CD4-positive, alpha-beta T cell treated with Interleukin-17A for 1 hour (primary cell): ENCODE measurements at places on chromosomes 13 and 19.

DNA sequence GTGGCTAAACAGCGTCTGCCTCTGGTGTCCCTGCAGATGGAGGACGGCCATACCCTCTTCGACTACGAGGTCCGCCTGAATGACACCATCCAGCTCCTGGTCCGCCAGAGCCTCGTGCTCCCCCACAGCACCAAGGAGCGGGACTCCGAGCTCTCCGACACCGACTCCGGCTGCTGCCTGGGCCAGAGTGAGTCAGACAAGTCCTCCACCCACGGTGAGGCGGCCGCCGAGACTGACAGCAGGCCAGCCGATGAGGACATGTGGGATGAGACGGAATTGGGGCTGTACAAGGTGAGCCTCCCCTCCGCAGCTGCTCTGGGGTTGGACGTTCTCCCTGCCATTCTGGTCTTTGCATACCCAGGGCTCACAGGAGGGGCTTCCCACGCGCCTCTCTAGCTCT is 19.9 kb downstream of the UHRF1 start:
- no peak for DNase-seq

DNA sequence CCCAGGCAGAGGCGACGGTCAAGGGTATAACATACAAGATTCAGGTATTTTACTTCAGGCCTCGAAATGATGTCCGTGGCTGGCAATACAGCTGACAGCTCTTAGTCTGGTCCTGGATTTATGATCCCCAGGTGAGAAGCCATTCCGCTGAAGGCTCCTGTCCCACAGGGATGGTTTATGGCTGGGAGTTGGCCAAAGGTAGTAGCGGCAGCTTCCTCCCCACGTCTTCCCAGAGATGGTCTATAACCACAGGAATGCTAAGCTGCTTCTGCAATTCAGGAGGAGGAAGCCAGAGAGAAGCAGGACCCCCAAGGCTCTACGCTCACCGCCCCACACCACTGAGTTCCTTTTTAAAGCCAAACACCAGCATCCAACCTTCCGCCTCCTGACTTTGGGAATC is 27.1 kb downstream of the OLFM2 start:
- no peak for DNase-seq

GRCh38 chr19:36125557-36125956 is 10.3 kb downstream of the TBCB start:
- no peak for DNase-seq

DNA sequence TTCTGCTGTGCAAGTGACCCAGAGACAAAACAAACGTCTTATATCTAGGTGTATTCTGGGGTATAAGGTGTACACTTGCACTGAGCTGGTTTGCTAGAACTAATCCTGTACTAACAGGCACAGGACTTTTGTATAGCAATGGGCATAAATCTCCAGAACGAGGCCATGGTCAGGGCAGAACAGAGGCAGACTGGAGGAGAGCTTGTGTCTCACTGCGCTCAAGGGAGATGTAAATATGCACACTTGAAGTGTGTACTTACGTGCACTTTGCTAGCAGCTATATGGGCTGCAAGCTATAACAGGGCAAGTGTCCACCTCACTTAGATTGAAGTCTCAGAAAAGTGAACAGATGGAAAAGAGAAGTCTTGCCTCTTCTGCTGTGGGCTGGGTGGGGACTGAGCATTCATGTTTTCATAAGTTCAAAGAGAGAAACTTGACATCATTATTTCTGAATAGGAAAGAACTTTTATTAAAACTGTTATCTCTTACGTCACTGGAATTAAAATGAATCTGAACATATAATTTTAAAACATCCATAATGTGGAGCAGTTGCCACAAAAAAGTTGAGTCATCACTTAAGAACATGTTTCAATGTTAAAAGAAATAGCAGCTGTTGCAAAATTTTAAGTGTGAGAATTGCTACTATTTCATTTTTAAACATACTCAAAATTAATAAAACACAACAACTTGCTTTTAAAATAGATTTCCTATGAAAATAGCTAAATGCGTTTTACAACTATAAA is 888.3 kb downstream of the PCDH9 start:
- DNase-seq = no peak

DNA sequence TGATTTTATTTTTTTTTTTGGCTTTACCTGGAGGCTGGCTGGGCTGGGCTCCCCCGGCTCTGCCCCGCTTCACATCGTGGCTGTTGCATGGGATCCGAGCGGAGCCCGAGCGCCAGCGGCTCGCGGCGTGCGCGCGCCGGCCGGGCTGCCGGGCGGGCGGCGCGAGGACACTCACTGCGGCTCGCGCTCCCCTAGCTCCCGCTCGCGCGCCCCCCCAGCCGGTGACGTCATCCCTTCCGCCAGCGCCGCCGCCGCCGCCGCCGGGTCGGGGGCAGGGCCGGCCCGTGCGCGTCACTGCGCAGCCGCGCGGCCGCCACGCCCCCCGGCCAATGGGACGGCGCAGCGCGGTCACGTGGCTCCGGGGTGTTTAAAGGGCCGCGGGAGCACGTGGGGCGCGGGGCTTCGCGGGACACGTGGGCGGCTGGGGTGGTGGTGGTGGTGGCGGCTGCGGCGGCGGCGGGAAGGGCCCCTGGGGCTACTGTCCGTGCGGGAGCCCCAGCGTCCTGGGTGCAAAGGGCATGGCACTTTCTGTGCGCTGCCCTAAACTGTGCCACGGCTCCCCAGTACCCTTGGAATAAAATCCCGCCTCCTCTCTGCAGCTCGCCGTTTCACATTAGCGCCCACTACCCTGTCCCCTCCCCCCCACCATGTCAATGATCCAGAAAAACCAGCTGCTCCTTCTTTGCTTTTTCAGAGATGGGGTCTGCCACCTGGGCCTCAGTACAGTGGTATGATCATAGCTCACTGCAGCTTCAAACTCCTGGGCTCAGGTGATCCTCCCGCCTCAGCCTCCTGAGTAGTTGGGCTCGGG is at the start of gene PTPRS:
PTPRS (minus strand) TSS at position 176 of the 811 bp plus-strand sequence. CDS start 54,672 bp downstream, outside the sequence.
- DNase-seq = peak; percentile 54

GRCh38 chr19:36140304-36141038 is 605 bp downstream of the CAPNS1 start:
- no peak for DNase-seq

DNA sequence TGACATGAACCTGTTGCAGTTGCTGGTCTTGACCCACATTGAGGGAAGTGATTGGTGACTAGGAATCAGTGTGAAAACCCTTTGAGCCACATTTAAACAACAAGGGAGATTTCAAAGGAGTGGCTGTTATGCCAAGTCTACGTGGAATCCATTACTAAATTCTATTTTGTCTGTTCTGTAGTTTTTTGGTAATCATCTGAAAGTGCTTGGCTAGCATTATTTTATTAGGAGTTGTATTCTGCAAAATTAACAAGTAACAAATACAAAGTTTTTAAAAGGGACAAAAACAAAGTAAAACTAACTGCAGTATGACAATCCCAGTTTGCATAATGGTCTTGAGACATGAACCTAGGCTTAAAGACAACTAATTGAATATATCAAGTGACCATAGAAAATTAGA is 14.0 kb upstream of the ZNF780A start:
- no peak for DNase-seq

GRCh38 chr13:78657699-78658629 is 991 bp downstream of the OBI1 start:
- no peak for DNase-seq

- no peak for DNase-seq
These were observed 84.2 kb downstream of the TNFRSF19 start for GRCh38 chr13:23654111-23655110.

DNA sequence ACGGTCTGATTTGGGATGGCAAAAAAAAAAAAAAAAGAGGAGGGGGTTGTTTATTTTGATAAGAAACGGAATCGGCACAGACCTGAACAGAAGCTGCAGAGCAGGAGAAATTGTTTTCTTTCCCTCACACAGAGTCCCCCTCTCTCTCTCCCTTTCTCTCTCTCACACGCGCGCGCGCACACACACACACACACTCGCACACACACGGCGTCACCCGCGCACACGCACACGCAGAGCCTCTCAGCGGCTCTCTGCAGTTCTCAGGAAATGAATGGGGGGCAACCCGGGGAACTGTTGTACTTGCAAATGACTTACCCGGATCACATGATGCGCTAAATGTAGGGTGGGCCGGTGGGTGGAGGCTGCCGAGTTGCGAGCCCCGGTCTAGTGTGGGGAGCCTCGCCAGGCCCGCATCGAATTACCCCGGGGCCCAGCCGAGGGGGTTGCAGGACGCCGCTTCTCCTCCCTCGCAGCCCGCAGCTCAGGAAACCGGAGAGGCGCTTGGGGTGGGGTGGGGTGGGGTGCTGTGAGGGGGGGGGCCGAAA is 475 bp downstream of the KLF12 start:
- DNase-seq = peak; percentile 95

DNA sequence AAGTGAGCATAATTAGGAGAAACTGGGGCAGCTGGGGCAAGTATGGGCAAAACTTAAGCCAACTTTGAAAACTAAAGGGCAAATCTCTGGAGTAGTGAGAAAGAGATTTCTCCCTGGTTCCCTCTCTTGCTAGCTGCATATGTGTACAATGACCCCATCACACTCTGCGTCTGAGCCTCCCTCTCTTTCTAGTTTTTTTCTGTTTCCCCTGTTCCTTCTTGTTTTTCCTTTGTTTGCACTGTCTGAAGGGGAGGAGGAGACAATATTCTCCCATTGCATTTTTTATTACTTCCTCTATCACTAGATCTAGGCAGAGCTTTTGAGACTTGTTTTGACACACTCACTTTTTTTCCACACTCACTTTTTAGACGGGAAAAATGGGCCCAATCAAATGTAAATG is 11.2 kb upstream of the CLDN10 start:
- DNase-seq = no peak

DNA sequence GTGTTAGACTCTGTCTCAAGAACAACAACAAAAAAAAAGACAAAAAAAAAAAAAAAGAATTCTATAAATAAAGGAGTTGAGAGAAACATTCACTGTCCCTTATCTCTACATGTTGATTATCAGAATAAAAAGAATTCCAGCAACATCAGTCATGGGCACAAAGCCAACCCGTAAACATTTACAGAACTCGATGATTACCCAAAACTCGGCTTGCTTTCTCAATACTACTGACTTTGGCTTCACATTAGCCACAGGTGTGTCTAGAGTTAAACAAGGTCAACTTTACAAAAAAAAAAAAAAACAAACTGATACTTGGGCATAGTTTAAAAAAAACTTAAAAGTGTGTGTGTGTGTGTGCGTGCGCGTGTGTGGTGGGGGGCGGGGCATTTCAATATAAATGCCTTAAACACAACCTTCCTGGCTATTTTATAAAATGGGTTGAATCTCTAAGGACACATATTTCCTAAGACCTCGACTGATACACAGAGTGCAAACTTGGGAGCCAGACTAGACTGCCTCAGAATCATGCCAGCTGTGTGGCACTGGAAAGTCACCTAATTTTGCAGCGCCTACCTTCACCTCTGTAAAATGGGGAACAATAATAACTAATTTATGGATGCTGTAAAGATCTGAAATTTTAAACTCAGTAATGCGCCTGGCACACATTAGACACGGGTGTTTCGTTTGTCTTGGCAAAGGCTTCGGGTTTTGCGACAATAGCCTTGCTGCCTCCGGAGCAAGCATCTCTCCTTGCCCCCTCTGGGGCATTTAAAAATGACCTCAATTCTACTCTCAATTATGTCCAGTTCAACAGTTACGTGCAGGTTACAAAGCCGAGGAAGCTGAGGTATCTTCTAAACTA is 922 bp downstream of the EBPL start:
- peak; percentile 3 for DNase-seq

DNA sequence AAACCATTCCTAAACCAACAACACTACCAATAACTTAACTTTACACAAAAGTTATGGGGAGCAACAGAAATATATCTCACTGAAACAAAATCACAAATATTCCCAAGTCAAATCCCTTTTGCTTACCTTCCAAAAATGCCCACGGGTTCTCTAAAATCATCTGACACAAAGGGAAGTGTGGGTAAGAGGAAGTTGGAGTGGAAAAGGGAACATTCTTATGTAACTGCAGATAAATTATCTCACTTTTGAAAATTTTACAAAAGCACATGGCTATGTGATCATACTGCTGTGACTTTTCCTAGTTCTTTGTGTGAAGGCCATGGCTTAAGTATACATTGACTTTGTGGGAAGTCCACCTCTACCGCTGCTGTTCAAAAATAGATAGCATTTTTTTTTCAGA is 350.5 kb downstream of the GPC6 start:
- DNase-seq = no peak

DNA sequence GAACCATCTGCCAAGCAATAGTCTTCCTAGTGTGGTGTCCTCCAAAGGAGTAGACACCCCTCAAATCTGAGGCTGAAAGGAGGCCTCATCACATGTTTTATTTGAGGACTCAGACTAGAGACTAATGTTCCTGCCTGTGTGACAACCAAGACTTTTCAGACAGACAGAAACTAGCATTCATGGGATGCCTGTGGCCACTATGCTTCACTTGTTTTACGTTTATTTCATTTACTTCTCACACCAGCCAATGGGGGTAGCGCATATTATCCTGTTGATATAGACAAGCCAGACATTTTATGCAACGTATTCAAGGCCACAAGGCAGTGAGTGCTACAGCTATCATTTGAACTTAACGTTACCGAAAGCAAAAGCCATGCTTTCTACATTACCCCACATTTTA is 391.7 kb upstream of the HTR2A start:
- no peak for DNase-seq

GRCh38 chr13:103192511-103193135 is 126.4 kb upstream of the SLC10A2 start:
- DNase-seq = no peak

DNA sequence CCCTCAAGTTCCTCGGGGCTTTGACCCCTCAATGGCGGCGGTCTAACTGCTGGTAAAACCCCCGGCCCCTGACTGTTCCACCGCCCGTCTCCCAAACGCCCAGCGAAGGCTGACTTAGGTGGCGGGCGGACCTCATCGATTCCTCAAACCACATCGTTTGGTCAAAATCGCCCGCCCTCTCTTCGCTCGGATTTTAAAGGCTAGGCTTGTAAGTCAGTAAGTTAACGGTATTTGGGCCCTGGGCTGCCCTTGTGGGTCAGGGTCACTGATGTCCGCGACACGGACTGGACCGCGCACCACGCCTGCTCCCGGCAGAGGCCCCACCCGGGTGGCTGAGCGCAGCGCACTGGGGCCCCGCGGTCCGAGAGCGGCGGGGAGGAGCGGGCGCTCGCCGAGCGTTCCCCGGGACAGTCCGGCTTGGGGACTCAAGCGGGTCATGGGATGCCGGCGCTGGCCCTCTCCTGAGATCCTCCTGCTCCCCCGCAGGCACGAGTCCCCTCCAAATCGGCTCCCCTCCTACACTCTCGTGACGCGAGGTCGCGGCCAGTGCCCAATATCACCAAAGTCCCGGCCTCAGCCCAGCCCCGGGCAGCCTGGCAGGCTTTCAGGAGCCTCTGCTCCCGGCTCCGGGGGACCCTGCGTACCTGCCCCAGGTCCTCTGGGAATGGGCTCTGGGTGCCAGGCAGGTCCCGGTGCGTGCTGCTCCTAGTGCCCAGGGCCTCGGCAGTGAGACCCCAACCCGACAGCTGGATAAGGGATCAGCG is 1.0 kb downstream of the FLT1 start:
- no peak for DNase-seq

DNA sequence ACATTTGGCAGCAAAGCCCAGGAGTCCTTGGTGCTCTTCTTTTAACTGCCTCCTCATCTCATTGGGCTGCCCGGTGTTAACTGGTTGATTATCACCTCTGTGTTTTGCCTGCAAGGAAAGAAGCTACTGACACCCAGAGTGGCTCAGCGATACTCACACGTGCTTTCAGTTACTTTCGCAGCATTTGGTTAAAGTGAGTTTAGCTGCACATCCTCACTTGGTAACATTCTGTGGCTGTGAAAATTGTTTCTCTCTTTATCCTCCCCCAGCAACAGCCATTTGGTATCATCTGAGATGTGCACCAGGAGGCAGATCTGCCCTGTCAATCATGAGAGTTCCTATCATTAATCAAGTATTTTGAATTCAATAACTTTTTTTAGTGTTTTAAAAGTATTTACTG is 44.6 kb upstream of the GPR183 start:
- DNase-seq = peak; percentile 79

GRCh38 chr13:108895220-108895704 is 265.9 kb downstream of the MYO16 start:
- DNase-seq = peak; percentile 45
